IMR-90 (cell line): ENCODE measurements at places on chromosomes 11 and 22.

DNA sequence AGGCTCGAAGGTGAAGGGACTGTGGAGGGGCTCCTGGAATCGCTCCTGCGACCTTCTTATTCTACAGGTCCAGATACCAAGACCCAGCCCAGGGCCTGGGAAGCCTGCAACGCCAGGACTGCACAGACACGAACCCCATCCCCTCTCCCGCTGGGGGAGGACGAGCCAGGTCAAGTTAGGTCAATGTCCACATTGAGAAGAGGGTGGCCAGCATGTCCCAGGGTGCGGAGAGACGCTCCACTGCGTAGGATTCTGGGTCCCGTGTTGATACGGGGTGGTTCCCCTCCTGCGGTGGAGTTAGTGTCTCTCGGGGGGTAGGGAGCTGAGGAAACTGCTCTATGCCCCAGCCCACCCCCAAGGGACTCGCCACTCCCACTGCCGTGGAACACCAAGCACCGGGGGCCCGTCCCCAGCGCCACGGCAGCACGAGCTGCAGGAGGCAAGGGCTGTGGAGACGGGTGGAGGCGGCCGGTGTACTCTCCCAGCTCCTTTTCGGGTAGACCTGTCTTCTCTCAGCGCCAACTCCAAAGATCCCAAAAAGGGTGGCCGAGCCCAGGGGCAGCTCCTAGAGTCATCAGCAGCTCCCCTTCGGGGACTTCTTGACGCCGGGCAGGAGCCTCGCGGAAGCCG lies 1.6 kb downstream of the GSC2 start:
- peaks cover 52% of the 10 kb centered on the region for H3K27me3 ChIP-seq
- no peaks in the 10 kb centered on the region for H3K4me1 ChIP-seq
- no peaks in the 10 kb centered on the region for H3K36me3 ChIP-seq

GRCh38 chr11:130023204-130023603 lies 20.6 kb upstream of the PRDM10 start:
- H3K4me1 ChIP-seq: peaks cover 4% of the 10 kb centered on the region
- no peaks in the 10 kb centered on the region for H3K36me3 ChIP-seq
- H3K27me3 ChIP-seq: no peaks in the 10 kb centered on the region
- peak; percentile 48 for DNase-seq

DNA sequence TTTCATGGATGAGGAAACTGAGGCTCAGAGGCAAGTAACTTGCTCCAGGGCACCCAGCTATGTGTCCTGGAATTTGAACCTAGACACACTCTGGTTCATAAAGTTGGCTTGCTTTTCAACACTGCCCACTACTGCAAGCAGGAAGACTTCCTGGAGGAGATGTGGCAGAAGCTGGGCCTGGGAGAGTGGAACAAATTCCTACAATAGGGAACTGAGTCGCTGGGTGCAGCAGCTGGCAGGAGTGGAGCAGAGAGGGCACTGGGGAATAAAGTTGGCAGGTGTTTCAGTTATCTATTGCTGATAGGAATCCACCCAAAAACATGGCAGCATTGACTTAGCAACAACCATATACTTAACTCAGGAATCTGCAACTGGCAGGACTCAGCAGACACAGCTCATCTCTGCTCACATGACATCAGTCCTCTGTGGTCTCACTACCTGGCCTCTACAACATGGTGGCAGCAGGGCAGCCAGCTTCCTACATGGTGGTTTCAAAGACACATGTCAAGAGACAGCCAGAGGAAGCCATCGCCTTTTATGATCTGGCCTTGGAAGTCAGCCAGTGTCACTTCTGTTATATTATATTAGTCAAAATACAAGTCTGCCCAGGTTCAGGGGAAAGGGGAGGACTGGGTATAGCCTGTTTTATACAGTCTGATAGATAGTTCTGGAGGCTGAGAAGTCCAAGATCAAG lies 10.6 kb upstream of the CARD10 start:
- DNase-seq: no peak
- no peak overlapping the region for H3K4me3 ChIP-seq
- no peaks in the 10 kb centered on the region for H3K36me3 ChIP-seq
- peaks cover 17% of the 10 kb centered on the region for H3K4me1 ChIP-seq
- no peaks in the 10 kb centered on the region for H3K27me3 ChIP-seq

DNA sequence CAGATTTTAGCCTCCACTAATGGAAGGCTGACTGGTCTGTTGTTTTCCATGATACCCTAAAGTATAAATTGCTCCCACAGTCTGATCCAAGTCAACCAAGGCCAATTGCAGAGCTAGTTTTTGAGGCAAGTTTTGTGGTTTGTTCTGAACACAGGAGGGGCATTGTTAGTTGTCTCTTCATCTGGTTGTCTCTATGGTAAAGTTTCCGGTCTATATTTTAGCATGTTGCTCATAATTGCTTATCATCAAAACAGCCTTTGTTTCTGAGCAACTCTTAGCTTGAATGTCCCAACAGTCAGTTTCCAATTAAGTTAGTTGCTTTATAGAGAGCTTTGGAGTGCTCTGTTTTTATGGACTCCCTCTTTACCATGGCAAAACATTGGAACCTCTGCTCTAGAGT lies 217.6 kb upstream of the CARD18 start:
- no peaks in the 10 kb centered on the region for H3K36me3 ChIP-seq
- no peak for DNase-seq
- no peaks in the 10 kb centered on the region for H3K27me3 ChIP-seq
- H3K4me1 ChIP-seq: no peaks in the 10 kb centered on the region

GRCh38 chr22:30186510-30186909 lies 60.0 kb downstream of the LIF start:
- DNase-seq: no peak
- H3K27ac ChIP-seq: peak overlapping the region; percentile 41; the same call in 1 of the 2 replicates
- no peak overlapping the region for H3K4me3 ChIP-seq

- H3K36me3 ChIP-seq: no peaks in the 10 kb centered on the region
- peaks cover 1% of the 10 kb centered on the region; the same call in 1 of the 2 replicates for H3K4me1 ChIP-seq
- no peak overlapping the region for H3K4me3 ChIP-seq
These were observed 187.5 kb upstream of the ZBED5 start for GRCh38 chr11:11045156-11045930.

DNA sequence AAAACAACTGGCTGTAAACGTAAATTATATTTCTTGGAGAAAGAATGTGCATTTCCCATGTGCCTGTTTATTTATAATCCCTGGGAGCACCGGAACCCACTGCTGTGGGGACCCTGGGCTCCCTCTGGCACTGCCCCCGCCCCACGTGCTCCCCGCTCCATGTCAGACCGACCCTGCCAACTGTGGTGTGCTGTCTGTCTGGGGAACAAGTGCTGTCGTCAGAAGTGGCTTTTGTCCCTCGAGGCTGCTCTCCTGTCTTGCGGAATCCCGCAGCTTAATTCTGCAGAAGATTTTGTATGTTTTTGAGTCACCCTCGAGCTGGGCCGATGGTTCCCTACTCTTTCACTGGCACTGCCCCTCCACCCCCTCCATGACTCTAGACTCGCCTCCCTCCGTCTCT lies 2.4 kb downstream of the LRRC10B start:
- H3K27ac ChIP-seq: no peak overlapping the region
- peaks cover 62% of the 10 kb centered on the region for H3K27me3 ChIP-seq
- H3K4me1 ChIP-seq: no peaks in the 10 kb centered on the region
- no peak overlapping the region for H3K4me3 ChIP-seq

GRCh38 chr11:74689666-74690065 lies 41.6 kb downstream of the CHRDL2 start:
- DNase-seq: peak; percentile 66
- no peak overlapping the region for H3K27ac ChIP-seq
- H3K36me3 ChIP-seq: no peaks in the 10 kb centered on the region
- H3K27me3 ChIP-seq: no peaks in the 10 kb centered on the region; the same call in 1 of the 2 replicates
- peaks cover 24% of the 10 kb centered on the region for H3K4me1 ChIP-seq
- no peak overlapping the region for H3K4me3 ChIP-seq

DNA sequence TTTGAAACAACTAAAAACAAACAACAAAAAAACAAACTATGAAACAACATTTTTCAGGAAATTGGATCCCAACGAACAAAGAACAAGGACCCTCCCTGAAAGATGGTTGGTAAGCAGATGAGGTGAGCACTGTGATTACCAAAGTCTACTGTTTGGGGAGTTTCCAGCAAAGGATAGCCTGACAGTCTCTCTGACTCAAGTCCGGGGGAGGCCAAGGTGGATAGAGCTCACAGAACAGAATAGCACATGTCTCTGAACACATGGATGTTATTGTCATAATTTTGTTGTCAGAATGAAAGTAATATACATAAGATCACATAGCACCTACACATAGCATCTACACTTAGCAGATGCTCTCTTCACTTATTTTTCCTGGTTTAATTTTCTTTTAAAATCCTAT lies 501.3 kb upstream of the TENM4 start:
- peak; percentile 42 for DNase-seq
- peaks cover 9% of the 10 kb centered on the region for H3K4me1 ChIP-seq
- no peaks in the 10 kb centered on the region for H3K27me3 ChIP-seq
- no peak overlapping the region for H3K27ac ChIP-seq

DNA sequence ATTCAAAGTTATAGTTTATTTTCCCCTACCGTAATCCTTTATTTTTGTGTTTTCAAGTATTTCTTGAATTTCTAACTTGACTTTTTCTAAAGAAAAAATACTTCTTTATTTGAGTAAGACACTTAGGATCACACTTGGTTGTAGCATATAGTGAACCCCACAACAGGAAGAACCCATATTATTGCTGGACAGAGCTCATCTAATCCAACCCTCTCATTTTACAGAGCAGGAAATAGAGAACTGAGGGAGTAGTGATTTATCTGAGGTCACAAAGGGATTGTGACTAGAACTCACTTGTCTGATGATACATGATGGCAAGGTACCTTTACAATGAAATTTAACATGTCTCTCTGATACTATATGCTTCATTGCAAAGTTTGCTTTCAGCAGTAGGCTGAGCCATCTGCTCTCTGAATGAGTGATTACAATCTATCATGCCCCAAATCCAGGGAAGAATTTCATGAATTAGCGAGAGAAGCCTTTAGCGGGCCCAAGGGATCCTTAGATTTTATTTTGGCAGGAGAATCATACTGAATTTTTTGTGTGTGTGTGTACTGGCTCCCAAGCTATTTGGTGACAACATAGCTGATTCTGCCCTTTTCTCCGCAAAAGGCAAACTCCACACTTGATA lies 9.8 kb downstream of the SLC17A6 start:
- no peaks in the 10 kb centered on the region for H3K36me3 ChIP-seq
- no peaks in the 10 kb centered on the region for H3K4me1 ChIP-seq
- DNase-seq: no peak
- H3K4me3 ChIP-seq: no peak overlapping the region

DNA sequence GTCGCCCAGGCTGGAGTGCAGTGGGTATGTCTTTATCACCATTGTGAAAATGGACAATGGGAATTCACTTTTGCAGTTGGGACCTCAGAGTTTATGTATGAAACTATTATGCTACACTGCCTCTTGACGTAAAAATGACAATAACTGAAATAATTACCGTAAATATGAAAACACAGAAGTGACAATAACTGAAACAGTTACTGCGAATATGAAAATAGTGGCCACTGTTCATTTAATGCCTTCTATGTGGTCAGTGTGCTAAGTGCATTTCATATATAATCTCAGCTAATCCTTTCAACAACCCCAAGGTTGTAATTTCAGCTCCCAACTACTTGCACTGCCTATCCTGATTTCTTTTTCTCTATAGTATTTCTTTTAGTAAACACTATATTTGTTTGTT lies 5.9 kb upstream of the RTCB start:
- no peak overlapping the region for H3K4me3 ChIP-seq
- H3K27ac ChIP-seq: no peak overlapping the region
- no peak for DNase-seq
- H3K36me3 ChIP-seq: no peaks in the 10 kb centered on the region
- H3K4me1 ChIP-seq: no peaks in the 10 kb centered on the region
- H3K27me3 ChIP-seq: peaks cover 16% of the 10 kb centered on the region

- DNase-seq: peak; percentile 83
- H3K27ac ChIP-seq: peak overlapping the region; percentile 82; the same call in 1 of the 2 replicates
- H3K4me3 ChIP-seq: no peak overlapping the region
- no peaks in the 10 kb centered on the region for H3K36me3 ChIP-seq
These were observed 62.1 kb downstream of the ADAMTS15 start for GRCh38 chr11:130510407-130511006.

GRCh38 chr11:17385492-17385891 lies 3.0 kb downstream of the KCNJ11 start:
- H3K27ac ChIP-seq: no peak overlapping the region
- H3K27me3 ChIP-seq: peaks cover 11% of the 10 kb centered on the region; the same call in 1 of the 2 replicates
- H3K4me3 ChIP-seq: no peak overlapping the region
- peaks cover 7% of the 10 kb centered on the region for H3K4me1 ChIP-seq
- DNase-seq: no peak

DNA sequence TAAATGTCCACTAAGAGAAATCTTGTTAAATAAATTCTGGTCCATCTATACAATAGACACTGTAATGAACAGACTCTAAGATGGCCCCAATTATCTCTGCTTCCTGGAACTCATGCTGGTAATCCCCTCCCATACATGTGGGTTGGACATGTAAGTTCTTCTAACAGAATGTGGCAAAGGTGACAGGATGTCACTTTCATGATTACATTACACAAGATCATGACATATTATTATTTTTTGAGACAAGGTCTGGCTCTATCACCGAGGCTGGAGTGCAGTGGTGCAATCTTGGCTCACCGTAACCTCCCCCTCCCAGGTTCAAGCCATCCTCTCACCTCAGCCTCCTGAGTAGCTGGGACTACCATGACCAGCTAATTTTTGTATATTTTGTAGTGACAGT lies 14.6 kb upstream of the NDUFC2 start:
- H3K4me3 ChIP-seq: no peak overlapping the region
- no peak overlapping the region for H3K27ac ChIP-seq
- H3K27me3 ChIP-seq: no peaks in the 10 kb centered on the region

GRCh38 chr22:30948930-30949342 lies 19.6 kb downstream of the MORC2 start:
- peaks cover 60% of the 10 kb centered on the region for H3K36me3 ChIP-seq
- peak; percentile 72 for DNase-seq
- peak overlapping the region; percentile 22; the same call in 1 of the 2 replicates for H3K27ac ChIP-seq
- no peak overlapping the region for H3K4me3 ChIP-seq
- no peaks in the 10 kb centered on the region for H3K27me3 ChIP-seq

- no peaks in the 10 kb centered on the region for H3K4me1 ChIP-seq
- peaks cover 14% of the 10 kb centered on the region for H3K27me3 ChIP-seq
- no peaks in the 10 kb centered on the region for H3K36me3 ChIP-seq
- H3K4me3 ChIP-seq: no peak overlapping the region
- no peak overlapping the region for H3K27ac ChIP-seq
These were observed 49.5 kb downstream of the PPFIBP2 start for GRCh38 chr11:7563281-7563680.

DNA sequence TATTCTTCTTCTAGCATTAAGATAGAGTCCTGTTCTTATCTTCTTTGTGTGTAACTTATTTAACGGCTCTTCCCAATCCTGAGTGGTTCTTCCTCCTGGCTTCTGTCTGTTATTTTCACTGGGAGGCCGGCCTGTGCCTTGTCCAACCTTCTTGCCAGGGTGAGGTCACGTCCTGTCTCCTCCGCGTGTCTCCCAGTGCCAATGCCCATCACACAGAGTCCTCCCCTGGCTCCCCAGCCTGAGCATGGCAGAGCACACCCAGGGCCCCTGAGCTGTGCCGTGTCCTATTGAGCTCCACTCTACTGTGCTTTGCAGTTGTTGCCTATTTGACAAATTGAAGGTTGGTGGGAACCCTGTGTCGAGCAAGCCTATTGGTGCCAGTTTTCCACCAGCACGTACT lies 487.3 kb downstream of the BRD1 start:
- H3K4me1 ChIP-seq: no peaks in the 10 kb centered on the region
- no peak overlapping the region for H3K4me3 ChIP-seq
- no peaks in the 10 kb centered on the region for H3K27me3 ChIP-seq
- no peak for DNase-seq
- no peak overlapping the region for H3K27ac ChIP-seq
- no peaks in the 10 kb centered on the region for H3K36me3 ChIP-seq
